GM20000 (cell line): ENCODE measurements at places on chromosomes 6 and 20.

GRCh38 chr6:111950661-111951496, 77.6 kb upstream of the FYN start:
- DNase-seq: no peak

GRCh38 chr6:21294144-21294543, 299.4 kb upstream of the SOX4 start:
- DNase-seq: no peak

DNA sequence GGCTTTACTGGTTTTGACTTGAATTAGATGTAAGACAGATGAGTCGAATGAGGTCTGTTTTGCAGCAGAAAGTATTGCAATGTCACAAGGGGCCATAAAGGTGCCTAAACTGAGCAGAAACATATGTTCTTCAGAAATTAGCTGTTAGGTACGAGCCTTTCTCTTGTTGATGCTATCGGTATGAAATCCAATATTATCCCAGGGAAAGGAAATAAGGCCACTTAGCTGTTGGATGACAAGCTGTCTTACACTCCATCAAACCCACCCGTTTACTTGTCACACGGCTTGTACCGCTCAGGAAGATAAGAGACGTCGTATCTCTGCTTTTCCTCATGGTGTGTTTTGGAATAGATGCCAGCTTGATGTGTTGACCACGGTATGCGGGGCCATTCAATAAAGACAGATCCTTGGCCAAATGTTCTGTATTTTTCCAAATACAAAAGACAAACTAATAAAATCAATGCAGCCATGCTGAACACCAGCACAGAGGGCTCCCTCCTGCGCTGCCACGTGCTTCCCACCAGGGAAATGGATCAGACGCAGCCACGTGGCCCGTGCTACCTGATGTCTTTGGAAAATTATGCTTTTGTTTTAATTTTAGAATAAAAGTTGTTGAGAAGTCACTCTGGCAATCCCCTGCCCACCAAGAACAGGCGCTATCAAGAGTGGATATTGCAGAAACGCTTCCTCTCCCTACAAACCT, 255.9 kb upstream of the SULF2 start:
- DNase-seq: no peak

DNA sequence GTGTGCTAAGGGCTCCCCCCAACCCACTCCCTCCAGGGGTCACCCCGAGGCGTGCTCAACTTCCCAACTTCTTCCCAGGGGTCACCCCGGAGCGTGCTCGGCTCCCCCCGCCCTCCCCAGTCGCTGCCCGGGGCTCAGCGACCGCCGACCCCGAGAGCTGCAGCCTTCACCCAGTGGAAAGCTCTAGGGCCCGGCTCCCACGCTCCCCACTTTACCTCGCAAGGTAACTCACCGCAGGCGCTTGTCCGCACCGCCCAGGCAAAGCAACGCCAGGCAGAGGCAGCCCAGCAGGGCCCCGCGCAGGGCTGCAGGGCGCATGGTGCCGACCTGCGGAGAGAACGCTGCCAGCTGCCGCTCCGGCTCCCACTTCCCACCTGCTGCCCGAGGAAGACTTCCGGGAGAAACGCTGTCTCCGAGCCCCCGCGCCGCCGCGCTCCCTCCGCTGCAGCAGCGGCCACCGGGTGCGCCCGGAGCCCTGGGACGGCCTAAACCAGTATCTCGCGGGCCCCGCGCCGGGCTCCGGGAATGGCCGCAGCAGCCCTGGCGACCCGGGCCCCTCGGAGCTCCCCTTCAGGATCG, 396 bp downstream of the RNASET2 start:
- DNase-seq: no peak

GRCh38 chr6:151389618-151390275, 1.6 kb downstream of the ZBTB2 start:
- DNase-seq: peak; percentile 21

- no peak for DNase-seq
Observed at GRCh38 chr20:8545212-8545611, 413.1 kb downstream of the PLCB1 start.

GRCh38 chr20:37943501-37944455, 40.9 kb downstream of the VSTM2L start:
- DNase-seq: no peak

DNA sequence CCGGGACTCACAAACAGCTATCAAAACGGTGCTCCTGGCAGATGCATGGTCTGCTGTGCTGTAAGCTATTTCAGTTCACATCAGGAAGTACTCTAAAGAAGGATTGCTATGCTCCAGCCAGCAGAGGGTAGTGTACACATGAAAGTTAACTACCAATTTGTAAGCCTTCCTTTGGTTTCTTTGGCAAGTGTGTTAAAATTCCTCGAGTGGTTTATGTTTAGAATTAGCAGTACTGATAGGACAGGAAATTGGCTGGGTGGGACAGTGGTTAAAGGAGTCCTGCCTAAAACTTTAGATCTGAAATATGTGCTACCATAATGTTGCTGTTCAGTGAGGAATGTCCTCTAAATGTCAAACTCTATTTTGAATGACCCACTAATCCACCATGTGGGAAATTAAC, 47.4 kb downstream of the TRMT11 start:
- peak; percentile 24 for DNase-seq

DNA sequence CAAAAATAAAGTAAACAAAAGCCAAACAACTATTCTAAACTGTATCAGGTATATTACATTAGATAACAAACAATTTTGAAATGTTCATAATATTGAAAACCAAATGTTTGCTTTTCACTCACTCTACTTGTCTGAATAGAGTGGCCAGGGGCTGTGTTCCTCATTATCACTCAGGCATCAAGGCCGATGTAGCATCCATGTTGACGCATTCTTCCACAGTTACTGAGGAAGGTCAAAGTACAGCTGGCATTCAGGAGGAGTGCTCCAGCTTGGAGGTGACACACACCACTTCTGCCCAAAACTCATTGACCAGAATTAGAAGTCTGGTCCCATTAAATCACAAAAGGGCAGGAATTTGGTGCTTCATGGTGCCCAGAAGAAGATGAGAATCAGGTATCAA, 137.6 kb upstream of the MANEA start:
- DNase-seq: no peak
